ENCODE measurements at places on chromosomes 6 and 20.

- no peak for DNase-seq
These were observed 68.7 kb downstream of the NFATC2 start for GRCh38 chr20:51473771-51474170.

- DNase-seq: no peak
These were observed 54.9 kb downstream of the RPP40 start for GRCh38 chr6:4948781-4949450.

- DNase-seq: no peak
These were observed 153.6 kb upstream of the QKI start for GRCh38 chr6:163260911-163261310.

GRCh38 chr6:16140607-16141006 is 11.7 kb downstream of the MYLIP start:
- DNase-seq: no peak

- DNase-seq: no peak
These were observed 36.1 kb downstream of the NCR2 start for GRCh38 chr6:41371461-41371991.

GRCh38 chr20:4835244-4836177 is 113.8 kb downstream of the PRND start:
- DNase-seq: no peak

DNA sequence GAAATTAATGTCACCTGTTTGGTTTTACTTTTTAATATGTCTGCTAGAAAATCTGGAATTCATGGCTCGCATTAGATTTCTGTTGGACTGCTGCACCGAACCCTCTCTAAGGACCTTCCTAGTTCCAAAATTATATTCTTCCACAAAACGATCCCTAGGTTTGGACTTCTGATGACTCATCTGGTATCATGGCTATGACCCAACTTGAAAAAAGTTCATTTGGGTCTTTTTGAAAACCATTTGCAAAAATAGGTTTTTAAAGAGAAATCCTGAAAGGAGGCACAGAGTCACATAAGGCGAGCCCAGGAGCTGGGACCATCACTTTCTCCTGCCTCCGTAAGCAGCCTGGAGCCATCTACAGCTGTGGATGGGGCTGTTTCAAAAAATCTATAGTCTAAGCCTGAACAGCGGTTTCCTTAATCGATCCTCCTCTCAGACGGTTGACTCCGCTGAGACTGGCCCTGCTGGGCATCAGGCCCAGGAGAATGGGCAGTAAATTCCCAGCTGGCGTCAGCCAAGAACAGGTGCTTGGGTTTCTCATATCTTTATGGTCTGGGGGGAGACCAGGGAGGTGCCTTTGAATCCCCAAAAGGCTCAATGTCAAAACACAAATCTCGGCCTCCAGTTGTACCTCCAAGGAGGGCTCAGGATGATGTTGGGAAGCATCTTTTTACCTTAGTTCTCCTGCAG is 44.6 kb downstream of the SLC24A3 start:
- DNase-seq: peak; percentile 61

- no peak for DNase-seq
These were observed 319.1 kb downstream of the CD83 start for GRCh38 chr6:14436592-14437132.

DNA sequence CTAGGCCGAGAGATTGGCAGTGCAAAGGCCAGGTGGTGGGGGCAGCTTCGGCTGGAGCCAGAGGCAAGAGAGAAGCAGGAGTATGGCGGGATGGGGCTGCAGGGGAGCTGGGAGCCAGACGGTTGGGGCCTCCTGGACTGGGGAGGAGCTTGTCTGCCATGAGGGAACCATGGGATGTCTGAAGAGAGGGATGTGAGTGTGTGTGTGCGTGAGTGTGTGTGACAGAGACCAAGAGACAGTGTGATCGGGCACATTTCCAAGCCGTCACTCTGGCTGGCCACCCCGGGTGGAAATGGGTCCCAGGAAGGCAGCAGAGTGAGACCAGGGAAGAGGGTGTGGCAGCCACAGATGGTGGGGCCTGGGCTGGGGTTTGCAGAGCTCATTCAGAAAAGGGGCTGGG is 13.8 kb downstream of the PHACTR3 start:
- DNase-seq: no peak

GRCh38 chr20:53837126-53837826 is 233.1 kb downstream of the BCAS1 start:
- no peak for DNase-seq

DNA sequence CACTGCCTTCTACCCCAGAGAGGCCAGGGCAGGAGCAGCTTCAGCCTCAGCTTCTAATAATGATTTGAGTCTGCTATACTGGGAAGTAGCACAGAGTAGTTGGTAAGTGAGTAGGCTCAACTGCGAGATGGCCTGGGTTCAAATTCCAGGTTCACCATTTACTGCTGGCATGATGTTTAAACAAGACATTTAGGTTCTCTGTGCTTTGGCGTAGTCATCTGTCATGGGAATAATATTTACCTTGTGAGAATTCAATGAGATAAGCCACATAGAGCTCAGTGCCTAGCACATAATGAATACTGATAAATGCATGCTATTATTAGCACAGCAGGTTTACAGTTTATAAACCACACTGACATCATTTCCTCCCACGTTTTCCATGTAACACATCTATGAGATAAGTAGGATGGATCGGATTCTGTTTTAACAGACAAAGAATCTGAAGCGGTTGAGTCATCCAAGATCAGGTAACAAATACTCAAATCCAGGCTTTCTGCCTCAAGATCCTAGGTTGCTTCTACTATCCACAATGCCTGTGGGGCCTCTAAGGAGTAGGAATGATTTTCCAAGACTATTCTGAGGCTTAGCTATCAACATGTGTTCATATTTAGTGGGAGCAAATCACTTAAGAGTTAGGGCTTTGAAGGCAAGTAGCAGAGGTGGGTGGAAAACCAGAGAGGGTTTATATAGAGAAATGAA is 72.9 kb upstream of the DTNBP1 start:
- no peak for DNase-seq

GRCh38 chr6:143699430-143699825 is 21.7 kb downstream of the PHACTR2 start:
- no peak for DNase-seq

- no peak for DNase-seq
These were observed 258.6 kb upstream of the SPTLC3 start for GRCh38 chr20:12750221-12750620.

GRCh38 chr6:79630380-79630882 is 698 bp upstream of the SH3BGRL2 start:
- no peak for DNase-seq

GRCh38 chr6:53192682-53193188 is 44.1 kb upstream of the GCM1 start:
- DNase-seq: peak; percentile 38

GRCh38 chr20:32244150-32244823 is 33.2 kb upstream of the KIF3B start:
- DNase-seq: no peak

DNA sequence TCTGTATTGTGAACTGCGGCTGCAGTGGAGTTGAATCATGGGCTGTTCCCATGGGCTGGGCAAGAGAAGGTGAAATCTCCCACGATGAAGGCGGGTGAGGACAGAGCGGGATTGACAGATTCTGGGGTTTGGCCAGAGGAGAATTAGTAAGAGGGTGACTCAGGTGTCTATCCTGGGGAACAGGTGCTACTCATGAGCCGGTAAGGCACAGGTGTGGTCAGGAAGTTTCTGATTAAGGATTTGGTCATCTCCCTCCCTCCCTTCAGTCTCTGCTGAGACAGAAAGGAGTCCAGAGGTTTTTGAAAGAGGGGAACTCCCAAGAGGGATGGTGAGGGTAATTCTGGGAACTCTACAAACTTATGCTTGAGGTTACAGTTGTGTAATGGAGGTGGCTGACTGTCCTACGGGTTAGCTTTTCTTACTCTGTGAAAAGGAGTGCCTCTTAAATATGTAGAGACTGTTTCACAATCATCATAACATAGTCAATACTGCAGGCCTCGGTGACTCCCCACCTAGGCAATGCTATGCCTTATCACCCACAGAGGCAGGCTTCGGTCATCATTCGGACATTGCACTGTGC is 31.5 kb downstream of the SERPINB1 start:
- no peak for DNase-seq

- no peak for DNase-seq
These were observed 19.4 kb downstream of the ZUP1 start for GRCh38 chr6:116649129-116649528.

GRCh38 chr20:63295846-63296245 is 2.9 kb downstream of the COL20A1 start:
- no peak for DNase-seq

GRCh38 chr20:40262219-40262618 is 426.8 kb downstream of the MAFB start:
- DNase-seq: no peak

- no peak for DNase-seq
These were observed 11.2 kb upstream of the TTPAL start for GRCh38 chr20:44464514-44464913.

DNA sequence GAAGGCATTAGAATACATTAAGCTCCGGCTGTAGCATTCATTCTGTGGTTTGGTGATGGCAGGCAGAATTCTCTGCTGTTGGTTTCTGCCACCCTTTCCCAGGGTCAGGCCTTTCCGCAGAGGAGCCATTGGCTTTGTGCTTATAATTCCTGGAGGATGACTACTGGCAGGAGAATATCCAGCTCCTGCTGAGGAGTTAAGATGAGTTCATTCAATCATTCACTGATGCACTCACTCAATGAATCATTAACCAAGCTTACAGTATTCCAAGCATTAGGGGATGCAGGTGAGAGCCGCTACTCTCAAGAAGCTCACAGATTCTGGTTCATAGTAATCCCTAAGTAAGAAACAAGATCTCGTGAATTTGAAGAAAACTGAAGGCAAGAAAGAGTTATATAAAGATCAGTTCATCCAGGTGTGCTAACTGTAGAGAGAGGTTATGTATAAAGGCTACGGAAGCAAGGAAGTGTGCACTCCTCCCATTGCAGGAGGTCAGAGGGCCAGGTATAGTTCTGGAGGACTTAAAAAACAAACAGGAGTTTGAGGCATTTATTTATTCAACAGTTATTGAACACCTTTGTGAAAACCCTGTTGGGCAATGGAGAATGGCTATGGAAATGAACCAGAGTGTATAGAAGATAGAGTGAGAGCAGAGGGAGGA is 75.5 kb downstream of the HMGN3 start:
- no peak for DNase-seq

DNA sequence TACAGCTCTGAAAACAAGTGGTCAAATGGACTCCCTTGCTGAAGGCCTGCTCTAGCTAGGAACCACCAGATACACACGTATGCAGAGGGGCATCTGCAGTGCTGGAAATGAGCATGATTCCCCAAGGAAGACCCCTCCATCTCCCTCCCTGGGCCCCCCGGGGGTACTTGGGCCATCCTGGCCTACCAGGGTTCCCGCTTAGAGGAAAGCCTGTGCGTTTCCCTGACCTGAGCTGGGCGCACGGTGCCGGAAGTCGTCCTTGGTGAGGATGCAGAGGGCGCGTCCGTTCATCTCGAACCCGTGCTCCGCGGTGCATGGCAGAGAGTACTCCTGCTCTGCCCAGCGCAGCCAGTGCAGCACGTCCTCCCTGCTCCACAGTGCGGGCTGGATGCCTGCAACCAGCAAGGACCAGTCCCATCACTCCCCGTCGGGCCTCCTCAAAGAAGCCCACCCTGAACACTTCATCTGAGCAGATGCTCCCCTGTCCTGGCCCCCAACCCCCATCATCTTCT is 11.8 kb downstream of the ETV7 start:
- DNase-seq: no peak

DNA sequence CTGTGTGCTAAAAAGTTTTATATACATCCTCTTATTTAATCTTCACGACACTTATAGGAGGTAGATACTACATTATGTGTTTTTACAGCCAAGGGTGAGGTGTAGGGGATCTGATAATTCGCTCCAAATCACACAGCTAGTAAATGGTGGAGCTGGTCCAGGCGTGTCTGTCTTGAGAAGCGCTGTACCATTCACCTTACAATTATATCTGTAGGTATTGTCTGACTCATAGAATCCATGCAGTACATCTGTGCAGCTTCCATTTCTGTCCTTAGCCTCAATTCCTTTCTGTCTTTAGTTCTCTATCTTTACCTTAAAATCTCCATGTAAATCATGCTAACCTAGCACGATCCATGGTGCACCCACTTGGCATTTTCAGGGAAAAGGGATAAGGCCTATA is 120.7 kb downstream of the CARMIL1 start:
- no peak for DNase-seq

DNA sequence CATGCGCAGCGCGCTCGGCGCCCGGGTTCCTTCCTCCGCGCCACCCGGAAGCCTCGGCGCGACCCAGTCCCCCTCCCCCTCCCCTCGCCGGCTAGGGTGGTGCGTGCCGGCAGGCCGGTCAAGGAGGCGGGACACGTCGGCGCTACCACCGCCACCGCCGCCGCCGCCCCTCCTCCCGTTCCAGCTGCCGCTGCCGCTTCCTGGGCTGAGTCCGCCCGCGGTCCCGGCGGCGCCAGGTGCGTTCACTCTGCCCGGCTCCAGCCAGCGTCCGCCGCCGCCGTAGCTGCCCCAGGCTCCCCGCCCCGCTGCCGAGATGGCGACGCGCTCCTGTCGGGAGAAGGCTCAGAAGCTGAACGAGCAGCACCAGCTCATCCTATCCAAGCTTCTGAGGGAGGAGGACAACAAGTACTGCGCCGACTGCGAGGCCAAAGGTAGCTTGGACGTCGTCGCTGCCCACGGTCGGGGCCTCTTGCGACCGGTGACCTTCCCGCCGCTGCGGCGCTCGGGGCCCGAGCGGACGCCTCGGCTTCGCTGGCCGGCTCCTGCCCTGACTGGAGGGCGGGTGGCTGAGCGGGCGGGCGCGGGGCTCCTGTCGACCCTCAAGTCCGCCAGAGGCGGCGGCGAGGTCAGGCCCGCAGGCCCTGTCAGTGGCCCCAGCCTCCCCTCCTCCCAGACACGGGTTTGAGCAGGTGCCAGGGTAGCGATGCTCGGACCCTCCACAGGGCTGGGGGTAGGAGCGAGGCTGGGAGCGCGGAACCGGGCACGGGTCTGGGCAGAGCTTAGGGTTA is at the start of gene SMAP1:
SMAP1 (plus strand) TSS at position 173 of the 788 bp plus-strand sequence; CDS start at position 314, 141 bp downstream.
- DNase-seq: peak; percentile 92
